ENCODE measurements at places on chromosomes 3 and 15. TPM values are rescaled to one million over a fixed set of nuclear protein-coding genes. Genes with fewer than 3 reads are reported as not detected.

The TM4SF18 gene
- total RNA-seq, result not detected

DNA sequence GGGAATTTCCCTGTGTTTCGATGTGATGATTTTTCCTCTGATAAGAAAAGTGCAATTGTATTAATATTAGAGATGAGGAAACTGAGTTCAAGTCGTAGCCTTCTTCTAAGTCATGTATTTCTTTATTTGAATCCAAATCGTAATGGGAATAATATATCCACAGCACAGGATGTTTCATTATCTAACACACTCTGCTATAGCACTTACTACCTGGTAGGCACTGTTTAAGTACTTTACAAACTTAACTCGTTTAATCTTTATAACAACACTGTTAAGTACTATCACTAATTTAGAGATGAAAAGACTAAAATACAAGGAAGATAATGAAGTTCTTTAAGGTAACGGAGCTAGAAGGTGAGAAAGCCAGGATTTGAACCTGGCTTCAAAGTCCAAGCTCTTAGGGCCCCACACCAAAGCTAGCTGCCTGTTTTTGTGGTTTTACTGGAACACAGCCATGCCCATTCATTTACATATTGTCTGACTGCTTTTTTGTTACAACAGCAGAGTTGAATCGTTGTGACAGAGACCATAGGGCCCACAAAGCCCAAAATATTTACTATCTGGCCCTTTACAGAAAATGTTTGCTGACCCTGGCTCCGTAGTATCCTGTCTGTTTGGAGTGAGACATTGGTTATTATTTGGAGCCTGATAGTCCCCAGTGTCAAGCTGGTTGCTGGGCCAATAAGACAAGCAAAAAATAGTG, 9.6 kb upstream of the ATP13A3 start:
- DNase-seq, result no peak
- peaks cover 9% of the 10 kb centered on the region for H3K4me1 ChIP-seq
- H3K27ac ChIP-seq, result no peak overlapping the region
- H3K36me3 ChIP-seq, result no peaks in the 10 kb centered on the region

- no peak overlapping the region for H3K4me3 ChIP-seq
- H3K27me3 ChIP-seq, result no peaks in the 10 kb centered on the region
- no peaks in the 10 kb centered on the region for H3K36me3 ChIP-seq
- peaks cover 11% of the 10 kb centered on the region for H3K4me1 ChIP-seq
Measured at GRCh38 chr3:127549826-127550467, 40.6 kb downstream of the TPRA1 start.

- H3K27me3 ChIP-seq, result peaks cover 27% of the 10 kb centered on the region
- no peak for DNase-seq
- H3K36me3 ChIP-seq, result no peaks in the 10 kb centered on the region
- H3K4me1 ChIP-seq, result no peaks in the 10 kb centered on the region
Measured at GRCh38 chr15:62360332-62361097, 195.4 kb upstream of the C2CD4B start.

DNA sequence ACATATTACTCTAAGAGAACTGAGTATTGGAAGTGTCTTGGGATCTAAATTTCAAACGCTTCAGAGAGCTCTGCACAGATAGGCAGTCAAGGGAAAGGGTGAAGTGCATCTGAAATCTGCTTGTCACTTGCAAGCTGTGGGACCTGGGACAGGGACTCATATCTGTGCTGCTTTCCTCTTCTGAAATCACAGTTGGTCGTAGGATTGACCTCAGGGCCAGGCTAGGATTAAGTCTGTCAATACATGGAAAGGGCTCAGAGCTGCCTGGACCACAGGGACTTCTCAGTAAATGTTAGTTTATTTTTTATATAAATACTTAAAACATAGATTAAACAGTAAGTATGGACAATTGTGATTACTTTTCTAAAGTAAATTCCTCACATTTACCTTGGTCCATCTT, 74.7 kb upstream of the CMTM7 start:
- peaks cover 10% of the 10 kb centered on the region for H3K4me1 ChIP-seq
- H3K27me3 ChIP-seq, result peaks cover 13% of the 10 kb centered on the region
- no peak overlapping the region for H3K4me3 ChIP-seq
- no peaks in the 10 kb centered on the region for H3K36me3 ChIP-seq
- DNase-seq, result no peak
- H3K27ac ChIP-seq, result no peak overlapping the region
